ENCODE measurements at places on chromosomes 16 and 17.

DNA sequence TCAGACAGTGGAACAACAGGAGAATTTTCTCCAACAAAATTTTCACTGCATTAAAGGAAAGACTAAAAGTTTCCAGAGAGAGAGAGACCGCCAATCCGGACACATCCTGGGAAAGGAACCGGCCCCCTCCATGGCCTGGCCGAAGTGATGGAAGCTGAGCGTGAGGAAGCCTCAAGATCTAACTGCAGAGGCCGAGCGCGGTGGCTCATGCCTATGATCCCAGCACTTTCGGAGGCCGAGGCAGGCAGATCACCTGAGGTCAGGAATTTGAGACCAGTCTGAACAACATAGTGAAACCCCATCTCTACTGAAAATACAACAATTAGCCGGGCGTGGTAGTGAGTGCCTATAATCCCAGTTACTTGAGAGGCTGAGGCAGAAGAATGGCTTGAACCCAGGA is 3.9 kb downstream of the CTRB2 start:
- no peak for DNase-seq

DNA sequence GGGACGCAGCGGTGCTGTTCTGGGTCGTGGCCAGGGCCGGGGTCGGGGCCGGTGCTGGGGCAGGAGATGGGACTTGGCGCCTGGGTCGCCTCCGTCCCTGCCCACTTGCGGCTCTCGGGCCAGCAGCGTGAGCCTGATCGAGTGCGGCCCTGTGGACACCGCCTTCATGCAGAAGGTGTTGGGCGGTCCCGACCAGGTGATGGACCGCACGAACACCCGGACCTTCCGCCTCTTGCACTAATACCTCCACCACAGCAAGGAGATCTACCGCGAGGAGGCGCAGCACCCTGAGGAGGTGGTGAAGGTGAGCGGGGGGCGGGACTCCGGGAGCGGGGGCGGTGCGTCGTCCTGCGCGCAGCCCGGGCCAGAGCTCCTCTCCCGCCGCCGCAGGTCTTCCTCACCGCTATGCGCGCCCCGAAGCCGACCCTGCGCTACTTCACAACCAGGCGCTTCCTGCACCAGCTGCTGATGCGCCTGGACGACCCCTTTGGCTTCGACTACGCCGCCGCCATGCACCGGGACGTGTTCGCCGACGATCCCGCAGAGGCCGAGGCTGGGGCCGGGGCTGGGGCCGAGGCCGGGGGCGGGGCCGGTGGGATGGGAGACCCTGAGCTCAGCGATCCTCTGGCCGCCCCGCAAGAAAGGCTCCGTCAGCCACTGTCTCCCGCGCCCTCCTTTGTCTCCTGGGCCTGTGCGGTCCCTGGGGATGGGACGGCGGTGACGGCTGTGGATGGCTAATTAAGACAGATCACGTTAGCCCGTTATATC is 4.5 kb upstream of the HSD17B1 start:
- no peak for DNase-seq

- no peak for DNase-seq
Measured at GRCh38 chr16:81497690-81498089, 53.1 kb downstream of the CMIP start.

GRCh38 chr17:47295874-47296255 is 27.9 kb upstream of the EFCAB13 start:
- DNase-seq: no peak

DNA sequence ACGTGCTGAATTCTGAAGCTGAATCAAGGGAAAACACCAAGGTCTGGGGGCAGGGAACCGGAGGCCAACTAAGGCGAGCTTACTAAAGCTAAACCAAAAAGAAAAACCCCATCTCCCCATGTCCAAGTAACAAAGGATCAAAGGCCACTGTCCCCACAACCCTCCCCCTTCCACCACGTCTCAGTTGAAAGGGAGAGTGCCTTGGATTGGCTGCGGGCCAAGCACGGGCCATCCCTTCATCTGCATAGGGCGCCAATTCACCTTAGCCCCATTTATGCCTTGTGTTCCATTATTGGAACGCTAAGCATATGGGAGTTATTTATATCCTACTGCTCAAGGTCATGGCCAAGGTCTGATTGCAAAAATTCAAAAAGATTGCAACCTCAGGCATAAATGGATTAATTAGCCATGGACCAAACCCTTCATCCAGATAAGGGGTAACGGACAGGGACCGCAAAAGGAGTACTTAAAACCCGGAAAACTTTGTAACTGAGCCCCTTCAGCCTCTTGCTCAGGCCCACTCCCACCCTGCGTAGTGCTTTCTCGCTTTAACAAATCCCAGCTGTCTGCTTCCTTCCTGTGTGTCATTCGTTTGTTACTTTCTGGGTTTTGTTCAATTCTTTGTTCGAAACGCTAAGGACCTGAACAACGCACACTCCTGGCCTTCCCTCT is 740 bp upstream of the ATP6V0D1 start:
- peak; percentile 51 for DNase-seq

DNA sequence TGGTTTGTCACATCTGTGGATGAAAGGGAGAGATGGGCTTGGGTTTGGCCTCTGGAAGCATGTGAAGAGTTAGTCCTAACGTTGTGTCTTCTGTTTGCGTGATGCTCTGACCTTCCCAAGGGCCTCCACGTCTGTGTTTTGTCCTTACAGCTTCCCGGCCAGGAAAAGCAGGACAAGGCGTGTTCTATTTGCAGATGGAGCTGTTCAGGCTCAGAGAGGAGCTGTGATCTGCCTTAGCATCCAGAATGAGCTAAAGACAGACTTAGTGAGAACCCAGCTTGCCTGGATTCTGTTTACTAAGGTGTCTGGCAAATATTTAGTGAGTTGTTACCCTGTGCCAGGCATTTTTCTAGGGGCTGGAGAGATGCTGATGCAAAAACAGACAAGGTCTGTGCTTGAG is 282.1 kb downstream of the CBLN1 start:
- DNase-seq: peak; percentile 14

- DNase-seq: peak; percentile 32
Measured at GRCh38 chr17:77723909-77724875, 234.3 kb upstream of the TNRC6C start.

GRCh38 chr16:19781226-19781625 is 63.2 kb downstream of the IQCK start:
- DNase-seq: peak; percentile 81

DNA sequence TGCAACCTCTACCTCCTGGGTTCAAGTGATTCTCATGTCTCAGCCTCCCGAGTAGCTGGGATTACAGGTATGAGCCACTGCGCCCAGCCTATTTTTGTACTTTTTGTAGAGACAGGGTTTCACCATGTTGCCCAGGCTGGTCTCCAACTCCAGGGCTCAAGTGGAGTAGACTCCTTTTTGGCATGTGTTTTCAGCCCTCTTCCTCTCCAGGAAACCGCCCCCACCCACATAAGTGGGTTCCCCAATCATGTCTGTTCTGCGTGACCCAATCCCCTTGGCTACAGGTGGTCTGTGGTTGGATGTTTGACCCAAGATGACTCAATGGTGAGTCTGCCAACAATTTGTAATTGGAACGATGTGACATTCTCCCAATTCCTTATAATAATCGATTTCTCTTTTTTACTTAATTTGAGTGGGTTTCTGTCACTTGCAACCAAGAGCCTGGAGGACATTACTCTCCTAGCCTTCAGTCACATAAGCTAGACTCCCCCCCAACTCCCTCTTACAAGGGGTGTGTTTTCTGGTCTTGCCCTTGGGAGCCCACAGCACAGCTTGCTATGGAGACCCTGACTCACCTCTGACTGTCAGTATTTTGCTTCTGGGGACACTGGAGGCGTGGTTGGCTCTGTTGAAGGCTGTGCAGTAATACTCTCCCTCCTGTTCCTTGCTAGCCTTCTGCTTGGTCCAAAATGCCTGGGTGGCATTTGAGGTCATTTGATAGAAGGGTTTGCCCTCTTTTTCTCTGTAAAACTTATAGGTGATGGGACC is 34.9 kb downstream of the PECAM1 start:
- peak; percentile 3 for DNase-seq

Measured in muscle of back (tissue), 13 donors.